Activated naive CD4-positive, alpha-beta T cell treated with anti-CD3 and anti-CD28 coated beads for 36 hours (primary cell): ENCODE measurements at places on chromosomes 4 and X. TPM values are rescaled to one million over a fixed set of nuclear protein-coding genes. Genes with fewer than 3 reads are reported as not detected.

Gene EGFL6
- 0.12 TPM for total RNA-seq

Gene SH3RF1
- total RNA-seq, result 0.22 TPM

GRCh38 chrX:45712067-45712466 lies 511.4 kb upstream of the DIPK2B start:
- DNase-seq, result no peak

GRCh38 chrX:3161681-3162080 lies 120.4 kb downstream of the ARSF start:
- no peak for DNase-seq

Gene WDR17
- 1.4 TPM for total RNA-seq

Gene CCNA2
- 138 TPM for total RNA-seq

DNA sequence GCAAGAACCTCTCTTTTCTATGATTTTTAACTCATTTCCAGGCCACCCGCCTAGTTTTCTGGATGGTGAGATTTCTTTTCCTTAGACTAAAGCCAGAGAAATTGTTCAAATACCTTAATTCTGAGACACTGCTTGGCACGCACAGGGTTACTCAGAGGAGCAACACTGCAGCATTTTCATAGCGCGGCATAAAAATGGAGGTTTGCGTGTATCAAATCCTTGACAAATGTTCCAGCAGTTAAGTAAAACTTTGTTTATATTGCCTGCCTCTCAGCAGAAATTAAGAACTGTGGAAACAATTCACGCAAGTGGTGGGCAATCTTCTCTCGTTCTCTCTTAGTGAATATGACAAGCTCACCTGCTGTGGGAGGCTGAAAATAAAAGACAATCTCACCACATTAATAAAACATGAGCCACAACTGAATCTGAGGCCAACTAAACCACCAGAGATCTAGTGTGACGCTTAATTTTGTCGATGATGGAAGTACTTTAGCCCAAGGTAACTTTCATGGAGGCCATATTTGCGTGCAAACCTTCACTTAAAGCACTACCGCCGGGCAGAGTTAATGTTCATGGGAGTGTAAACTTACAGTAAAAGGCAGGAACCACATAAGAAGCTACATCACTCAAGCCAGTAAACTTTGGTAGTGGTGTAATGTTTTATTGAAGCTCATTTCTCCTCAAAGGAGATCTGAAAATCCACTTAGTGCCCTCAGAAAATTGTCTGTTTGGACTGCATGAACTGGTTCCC lies 894.8 kb upstream of the EPHA5 start:
- DNase-seq, result no peak

Gene CT45A3
- total RNA-seq, result not detected

GRCh38 chr4:101787701-101788316 lies 2.7 kb upstream of the BANK1 start:
- DNase-seq, result no peak

- DNase-seq, result peak; percentile 39
Measured at GRCh38 chr4:27684610-27685011, 824.0 kb downstream of the STIM2 start.

Gene ENPEP
- total RNA-seq, result not detected

DNA sequence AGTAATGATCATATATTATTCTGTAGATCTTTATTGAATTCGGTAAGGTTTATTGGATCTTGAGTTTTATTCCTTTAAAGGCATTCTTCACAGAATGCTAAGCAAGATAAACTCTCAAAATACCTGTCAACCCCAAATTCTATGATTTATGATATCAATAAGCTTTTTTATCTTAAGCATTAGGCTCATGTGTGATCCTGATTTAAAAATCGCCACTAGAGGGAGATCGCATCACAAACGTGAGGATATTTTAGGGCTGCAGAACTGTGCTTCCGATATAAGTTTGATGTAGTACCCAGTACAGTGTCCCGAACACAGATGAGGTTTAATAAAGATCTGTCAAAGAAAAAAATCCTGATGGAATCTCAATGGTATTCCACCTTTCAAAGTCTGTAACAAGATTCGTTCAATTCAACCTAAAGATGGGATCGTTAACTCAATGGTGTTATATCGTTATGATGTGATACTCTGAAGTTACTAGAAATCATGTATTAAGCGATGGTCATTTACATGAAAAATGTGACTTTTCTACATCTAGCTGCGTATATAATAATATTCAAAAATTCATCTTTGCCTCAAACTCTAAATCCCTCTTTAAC lies 169.0 kb downstream of the CORIN start:
- peak; percentile 27 for DNase-seq

DNA sequence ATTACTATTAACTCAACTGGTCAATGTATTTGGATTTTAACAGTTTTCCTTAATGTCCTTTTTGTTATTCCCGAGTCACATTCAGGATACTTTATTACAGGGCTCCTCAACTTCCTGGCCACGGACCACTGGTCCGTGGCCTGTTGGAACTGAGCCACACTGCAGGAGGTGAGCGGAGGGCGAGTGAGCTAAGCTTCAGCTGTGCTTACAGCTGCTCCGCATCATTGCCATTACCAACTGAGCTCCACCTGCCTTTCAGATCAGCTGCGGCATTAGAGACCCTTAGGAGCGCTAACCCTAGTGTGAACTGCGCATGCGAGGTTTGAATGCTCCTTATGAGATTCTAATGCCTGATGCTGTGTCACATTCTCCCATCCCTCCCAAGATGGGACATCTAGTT lies 591.7 kb downstream of the CCSER1 start:
- DNase-seq, result no peak

- no peak for DNase-seq
Measured at GRCh38 chrX:13717700-13718472, 16.5 kb downstream of the TRAPPC2 start.

GRCh38 chr4:169724260-169724659 lies 33.5 kb downstream of the HPF1 start:
- no peak for DNase-seq

- DNase-seq, result no peak
Measured at GRCh38 chrX:120790552-120790951, 85.1 kb downstream of the CT47B1 start.

Gene TLR7
- 0.07 TPM for total RNA-seq

- no peak for DNase-seq
Measured at GRCh38 chr4:54074381-54074780, 10.0 kb upstream of the CHIC2 start.

- DNase-seq, result peak; percentile 58
Measured at GRCh38 chr4:42750091-42750490, 93.2 kb upstream of the ATP8A1 start.

Gene MID2
- 10.5 TPM for total RNA-seq

GRCh38 chr4:8150152-8151090 lies 8.2 kb downstream of the ABLIM2 start:
- DNase-seq, result no peak

- DNase-seq, result no peak
Measured at GRCh38 chrX:10965174-10965798, 145.8 kb upstream of the HCCS start.

GRCh38 chr4:41381384-41381783 lies 124.7 kb downstream of the UCHL1 start:
- DNase-seq, result no peak

GRCh38 chr4:26576231-26576739 lies 7.6 kb upstream of the TBC1D19 start:
- DNase-seq, result no peak

- DNase-seq, result no peak
Measured at GRCh38 chrX:129749069-129749468, 10.3 kb downstream of the XPNPEP2 start.

Gene PNCK
- 0.26 TPM for total RNA-seq

Gene CDK16
- total RNA-seq, result 88.3 TPM

GRCh38 chr4:8407756-8408155 lies 32.8 kb downstream of the ACOX3 start:
- no peak for DNase-seq

- peak; percentile 68 for DNase-seq
Measured at GRCh38 chrX:75522565-75523431, at the start of gene ZDHHC15. TSS of gene ZDHHC15 (minus strand) at chrX:75523037. CDS start at chrX:75523024, 13 bp downstream.

DNA sequence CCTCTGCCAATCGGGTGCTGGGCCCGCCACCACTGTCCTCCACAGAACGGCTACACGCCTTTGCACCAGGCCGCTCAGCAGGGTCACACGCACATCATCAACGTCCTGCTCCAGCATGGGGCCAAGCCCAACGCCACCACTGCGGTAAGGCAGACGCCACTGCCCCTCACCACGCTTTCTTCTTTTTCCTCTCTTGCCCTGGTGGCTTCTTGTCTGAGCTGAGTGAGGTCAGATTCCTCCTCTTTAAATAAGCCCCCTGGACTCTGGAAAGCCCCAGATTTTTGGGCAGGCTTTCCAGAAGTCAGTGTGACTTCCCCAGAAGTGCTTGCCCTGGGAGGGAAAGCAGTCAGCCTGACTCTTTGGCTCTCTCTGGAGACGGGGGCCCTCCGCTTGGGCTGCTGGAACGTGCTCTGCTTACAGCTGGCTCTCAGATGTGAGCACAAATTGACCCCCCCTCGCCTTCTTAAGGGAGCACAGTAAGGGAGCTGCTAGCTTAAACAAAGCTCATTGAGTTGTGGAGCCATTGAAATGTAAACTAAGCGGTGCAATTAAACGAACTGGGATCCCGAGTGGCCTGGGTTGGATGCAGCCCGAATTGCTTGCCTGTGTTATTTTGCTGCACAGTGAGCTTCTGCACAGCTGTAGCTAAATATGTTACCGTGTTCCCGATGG lies 243.1 kb downstream of the ANK2 start:
- no peak for DNase-seq

DNA sequence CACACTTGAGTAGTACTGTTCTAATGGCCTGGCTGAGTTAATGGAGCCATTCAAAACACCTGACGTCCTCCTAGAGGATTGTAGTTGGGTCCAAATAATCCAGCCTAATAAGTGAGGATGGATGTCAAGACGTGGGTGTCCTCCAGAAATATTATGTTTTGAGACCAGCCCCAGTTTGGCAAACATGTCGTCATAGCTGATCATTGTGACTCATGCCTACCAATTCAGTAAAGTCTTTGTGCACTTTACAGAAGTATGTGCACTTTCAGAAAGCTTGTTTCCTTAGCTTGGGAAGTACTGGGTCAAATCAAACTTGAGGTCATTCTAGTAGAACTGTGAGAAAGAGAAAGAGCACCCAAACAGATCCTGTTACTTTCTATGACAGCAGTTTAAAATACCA lies 37.6 kb upstream of the GLRA2 start:
- DNase-seq, result no peak

Gene TMPRSS11F
- not detected for total RNA-seq

- no peak for DNase-seq
Measured at GRCh38 chrX:2585158-2585470, 84.3 kb upstream of the DHRSX start.

Gene FBXO8
- total RNA-seq, result 21.2 TPM

DNA sequence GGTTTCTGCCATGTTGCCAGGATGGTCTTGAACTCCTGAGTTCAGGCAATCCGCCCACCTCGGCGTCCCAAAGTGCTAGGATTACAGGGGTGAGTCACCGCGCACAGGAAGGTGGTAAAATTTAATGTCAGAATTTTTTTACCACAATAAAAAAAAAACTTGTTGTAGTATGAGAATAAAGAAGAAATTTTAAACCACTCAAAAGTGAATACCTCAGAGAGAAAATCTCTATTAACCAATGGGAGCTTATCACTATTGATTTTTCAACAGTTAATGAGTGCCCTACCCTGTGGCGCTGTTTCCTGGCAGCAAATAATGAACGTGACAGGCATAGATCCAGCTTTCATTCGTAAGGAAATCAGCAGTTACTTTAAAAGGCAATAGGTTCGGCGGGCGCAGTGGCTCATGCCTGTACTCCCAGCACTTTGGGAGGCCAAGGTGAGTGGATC lies 32.7 kb upstream of the SLC25A4 start:
- no peak for DNase-seq

Gene EDA2R
- total RNA-seq, result 5.8 TPM

Gene TMSB15C
- total RNA-seq, result 2.1 TPM

Gene AMTN
- not detected for total RNA-seq

- no peak for DNase-seq
Measured at GRCh38 chr4:182242787-182243186, 415 bp upstream of the TENM3 start.

Gene SSX2B
- not detected for total RNA-seq

DNA sequence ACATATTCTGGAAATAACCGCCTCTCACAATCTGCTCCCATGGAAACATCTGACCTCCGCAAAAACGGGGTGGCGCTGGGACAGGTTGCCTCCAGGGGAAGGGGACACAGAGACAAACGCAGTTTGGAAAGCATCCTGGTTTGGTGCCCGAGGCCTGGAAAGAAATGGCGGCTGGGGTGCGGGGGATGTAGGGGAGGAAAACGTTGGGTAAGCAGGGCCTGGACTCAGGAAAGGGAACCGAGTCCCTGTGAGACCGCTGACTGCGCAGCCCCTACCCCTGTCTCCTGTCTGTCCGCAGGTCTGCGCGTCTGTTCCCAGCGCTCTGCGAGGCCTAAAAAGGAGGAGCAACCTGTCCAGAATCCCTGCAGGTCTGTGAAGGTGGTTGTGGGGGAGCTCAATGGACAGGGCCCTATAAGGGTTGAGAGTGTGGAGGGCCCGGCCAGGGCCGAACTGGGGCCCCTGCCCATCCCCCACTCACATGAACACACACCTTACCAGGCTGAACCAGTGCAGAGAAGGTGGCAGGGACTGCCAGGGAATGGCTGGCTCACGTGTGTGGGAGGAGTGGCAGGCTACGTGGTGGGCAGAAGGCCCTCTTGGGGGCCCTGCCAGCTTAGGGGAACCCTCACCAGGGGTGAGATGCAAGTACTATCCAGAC lies 672 bp downstream of the TCEAL3 start:
- DNase-seq, result no peak

DNA sequence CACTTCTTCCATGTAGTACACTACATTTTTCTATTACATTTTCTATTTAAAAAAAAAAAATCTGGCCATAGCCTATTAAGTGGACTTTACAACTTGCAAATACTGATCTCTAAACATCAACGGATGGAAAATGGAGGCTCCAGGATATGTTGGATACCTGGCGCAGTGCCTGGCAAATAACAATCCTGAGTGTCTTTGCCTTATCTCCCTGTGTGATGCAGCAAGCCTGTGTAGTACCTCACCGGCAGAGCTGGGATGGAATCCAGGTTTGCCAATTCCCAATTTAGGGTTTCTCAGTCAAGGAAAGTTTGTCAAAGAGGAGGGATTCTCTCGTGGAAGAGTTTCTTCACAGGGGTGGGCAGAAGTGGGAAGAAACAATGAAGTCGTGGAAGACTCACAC lies 93.2 kb downstream of the KDR start:
- no peak for DNase-seq

DNA sequence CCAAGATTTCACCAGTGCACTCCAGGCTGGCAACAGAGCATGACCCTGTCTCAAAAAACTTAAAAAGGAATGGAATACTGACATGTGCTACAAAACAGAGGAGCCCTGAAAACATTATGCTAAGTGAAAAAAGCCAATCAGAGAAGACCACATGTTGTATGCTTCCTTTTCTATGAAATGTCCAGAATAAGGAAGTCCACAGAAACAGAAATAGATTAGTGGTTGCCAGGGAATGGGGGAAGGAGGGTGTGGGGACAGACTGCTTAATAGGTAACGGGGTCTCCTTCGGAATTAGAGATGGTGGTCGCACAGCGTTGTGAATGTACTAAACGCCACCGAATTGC lies 30.1 kb upstream of the KIAA0232 start:
- DNase-seq, result no peak

- no peak for DNase-seq
Measured at GRCh38 chrX:50705042-50705441, 109.0 kb downstream of the SHROOM4 start.

Gene PPP2R2C
- total RNA-seq, result not detected
